ENCODE measurements at places on chromosomes 2 and 18. TPM values are rescaled to one million over a fixed set of nuclear protein-coding genes. Genes with fewer than 3 reads are reported as not detected.

The MC4R gene
- not detected for total RNA-seq

The CHST10 gene
- total RNA-seq = 11.0 TPM

The CD8B2 gene
- not detected for total RNA-seq

The ALLC gene
- not detected for total RNA-seq

The ASB18 gene
- not detected for total RNA-seq

The KCNF1 gene
- not detected for total RNA-seq

The PAX8 gene
- 0.12 TPM for total RNA-seq

The MBOAT2 gene
- total RNA-seq = 89.6 TPM

The ERMN gene
- total RNA-seq = not detected

The MYO7B gene
- under 0.01 TPM for total RNA-seq

The MYCN gene
- not detected for total RNA-seq

The GPBAR1 gene
- total RNA-seq = 0.12 TPM

The NOSTRIN gene
- 0.11 TPM for total RNA-seq

The PLCD4 gene
- 2.6 TPM for total RNA-seq

The NAT8 gene
- total RNA-seq = not detected

The COL6A3 gene
- 2,978 TPM for total RNA-seq

The POTEF gene
- not detected for total RNA-seq

The DSEL gene
- 69.8 TPM for total RNA-seq

The IL1RL1 gene
- total RNA-seq = 0.77 TPM

The NEB gene
- 0.12 TPM for total RNA-seq

The STPG4 gene
- total RNA-seq = 0.12 TPM
